HCT116 (cell line): ENCODE measurements at places on chromosomes 7 and 10.

DNA sequence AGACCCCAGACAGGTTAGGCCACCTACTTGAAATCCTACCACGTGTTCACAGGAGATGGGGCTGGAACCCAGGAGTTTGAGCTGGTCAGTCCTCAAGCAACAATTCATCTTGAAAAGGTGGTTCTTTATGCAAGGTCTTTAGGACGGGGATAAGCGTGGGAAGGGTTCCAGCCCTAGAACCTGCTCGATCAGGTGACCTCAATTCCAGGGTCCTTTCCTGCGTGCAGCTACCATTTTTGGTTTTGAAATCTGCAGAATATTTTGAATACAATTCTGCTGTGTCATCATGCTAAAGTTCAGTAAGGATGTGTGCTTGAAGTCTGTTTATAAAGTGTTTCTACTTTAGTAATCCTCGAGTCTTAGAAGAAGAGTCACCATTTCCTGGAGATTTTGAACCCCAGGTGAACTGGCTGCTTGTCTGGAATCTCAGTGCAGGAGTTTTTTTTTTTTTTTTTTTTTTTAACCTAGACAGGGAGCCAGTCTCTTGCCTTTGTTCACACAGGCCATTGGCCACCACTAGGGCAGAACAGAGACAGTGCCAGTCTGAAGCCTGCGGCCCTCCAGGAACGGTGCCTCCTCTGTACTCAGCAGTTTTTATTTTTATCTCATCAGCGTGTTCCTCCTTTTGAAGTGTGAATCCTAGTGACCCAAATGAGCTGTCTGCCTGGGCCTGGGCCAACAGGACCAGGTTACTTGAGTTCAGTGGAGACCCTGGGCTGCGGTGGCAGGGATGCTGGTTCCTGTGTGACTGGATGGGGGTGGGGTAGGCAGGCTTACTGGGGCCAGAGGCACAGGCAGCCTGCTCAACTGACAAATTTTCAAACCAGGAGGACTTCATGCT, 54.6 kb downstream of the EEPD1 start:
- DNase-seq = no peak

GRCh38 chr10:112915590-112916572, 34.2 kb upstream of the TCF7L2 start:
- peak; percentile 80 for DNase-seq

DNA sequence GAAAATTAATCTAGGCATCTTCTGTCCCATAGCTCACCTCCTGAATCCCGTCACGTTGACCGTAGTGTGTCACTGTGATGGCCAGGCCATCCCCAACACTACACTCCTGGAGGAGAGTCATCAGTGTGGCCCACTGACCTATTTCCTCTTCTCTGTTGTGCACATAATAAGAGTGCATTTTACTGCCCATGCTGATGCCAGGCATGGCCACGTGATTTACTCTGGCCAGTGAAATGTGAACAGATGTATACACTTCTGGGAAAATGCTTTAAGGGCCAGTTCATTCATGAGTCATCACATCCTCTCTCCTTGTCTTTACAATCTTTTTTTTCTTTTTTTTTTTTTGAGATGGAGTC, 101.9 kb upstream of the PIP4K2A start:
- peak; percentile 89 for DNase-seq

DNA sequence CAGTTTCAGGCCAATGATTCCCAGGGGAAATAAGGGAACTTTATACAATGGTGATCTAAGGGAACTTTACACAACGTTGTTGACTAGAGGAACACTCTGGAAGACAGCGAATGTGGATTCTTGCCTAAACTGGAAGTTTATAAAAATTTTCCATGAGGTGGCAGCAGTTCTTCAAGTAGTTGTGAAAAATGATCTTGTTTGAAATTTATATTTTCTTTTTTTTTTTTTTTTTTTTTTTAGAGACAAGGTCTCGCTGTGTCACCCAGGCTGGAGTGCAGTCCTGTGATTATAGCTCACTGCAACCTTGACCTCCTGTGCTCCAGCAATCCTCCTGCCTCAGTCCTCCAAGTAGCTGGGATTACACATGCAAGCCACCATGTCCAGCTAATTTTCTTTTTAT, 32.1 kb upstream of the GTF2I start:
- DNase-seq = no peak

DNA sequence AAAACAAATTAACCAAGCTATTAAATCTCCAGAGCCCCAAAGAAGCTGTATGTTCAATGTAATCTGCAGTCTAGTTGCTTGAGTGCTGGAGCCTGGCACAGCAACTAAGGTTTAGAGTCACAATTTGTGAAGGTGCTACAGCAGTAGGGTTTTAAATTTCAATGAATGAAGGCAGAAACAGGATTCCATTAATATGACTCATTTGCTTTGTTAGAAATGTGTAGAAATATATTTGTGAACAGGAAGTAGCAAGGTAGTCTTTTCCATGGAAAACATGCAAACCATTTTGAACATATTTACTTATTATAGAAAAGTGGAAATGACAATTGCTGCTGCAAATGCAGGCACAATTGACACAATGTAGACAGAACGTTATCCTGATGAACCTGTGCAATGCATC, 149.0 kb upstream of the STEAP4 start:
- no peak for DNase-seq

GRCh38 chr7:94618126-94618525, 37.8 kb downstream of the SGCE start:
- DNase-seq = no peak
